ENCODE measurements at places on chromosomes 7 and 10.

DNA sequence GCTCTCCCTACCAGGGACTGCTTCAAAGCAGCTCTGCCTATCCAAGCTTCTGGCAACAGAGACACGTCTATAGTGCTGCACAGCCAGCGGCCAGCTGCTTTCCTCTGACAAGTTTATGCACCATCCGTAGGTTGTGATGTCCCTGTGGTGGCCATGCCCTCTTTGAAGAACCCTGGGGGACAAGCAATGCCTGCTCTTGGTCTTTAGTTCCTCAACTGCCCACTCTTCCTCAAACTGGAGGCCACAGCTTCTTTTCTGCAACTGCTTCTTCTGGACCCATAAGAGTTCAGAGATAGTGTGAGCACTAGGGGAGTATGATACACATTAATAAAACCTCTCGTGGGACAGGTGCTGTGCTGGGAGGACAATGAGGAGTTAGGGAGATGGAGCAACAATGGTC, 164.9 kb downstream of the ELMO1 start:
- no peak for DNase-seq

DNA sequence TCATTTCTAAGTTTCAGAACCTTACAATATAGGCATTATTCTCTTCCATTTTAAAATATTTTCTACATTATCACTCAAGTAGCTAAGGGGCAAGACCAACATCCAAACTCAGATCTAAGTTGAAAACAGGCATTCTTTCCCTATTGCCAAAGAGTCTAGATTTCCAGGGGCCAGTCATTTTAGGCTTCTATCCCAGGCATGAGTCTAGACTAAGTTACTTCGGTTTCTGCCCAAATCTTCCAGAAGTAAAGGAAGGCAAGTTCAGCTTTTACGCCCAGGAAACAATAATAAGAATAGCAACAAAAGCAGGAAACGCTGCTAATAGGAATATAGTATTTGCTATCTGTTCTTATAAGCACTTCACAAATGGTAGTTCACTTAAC, 189.9 kb downstream of the DGKI start:
- no peak for DNase-seq

- DNase-seq: no peak
Observed at GRCh38 chr7:117101026-117101425, 147.7 kb downstream of the ST7 start.

GRCh38 chr10:58756130-58756719, 243.6 kb downstream of the BICC1 start:
- DNase-seq: no peak

GRCh38 chr10:60834401-60834800, 56.1 kb downstream of the CDK1 start:
- DNase-seq: no peak

DNA sequence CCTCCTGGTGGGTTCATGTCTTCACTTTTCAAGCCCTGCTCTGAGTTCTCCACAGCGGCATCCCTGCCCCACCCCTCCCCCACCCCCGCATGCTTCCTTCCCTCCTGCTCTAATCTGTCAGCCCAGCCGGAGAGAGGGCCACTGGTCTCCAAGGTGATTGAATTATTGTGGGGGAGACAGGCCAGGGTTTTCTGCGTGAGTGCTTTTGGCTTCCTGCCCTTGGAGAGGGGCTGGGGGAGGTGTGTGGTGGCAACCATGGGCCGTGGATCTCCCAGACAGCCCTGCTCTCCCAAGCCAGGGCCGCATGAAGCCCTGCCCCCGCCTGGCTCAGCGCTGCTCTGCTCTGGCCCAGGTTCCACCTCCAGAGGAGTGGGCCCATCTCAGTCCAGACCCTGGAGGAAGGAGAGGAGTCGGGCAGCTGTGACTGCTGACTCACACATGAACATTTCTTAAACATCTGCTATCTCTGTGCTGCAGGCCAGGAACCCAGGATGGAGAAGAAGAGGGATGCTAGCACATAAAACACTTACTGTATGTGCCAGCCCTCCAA, 109.9 kb downstream of the ZMIZ1 start:
- DNase-seq: no peak

DNA sequence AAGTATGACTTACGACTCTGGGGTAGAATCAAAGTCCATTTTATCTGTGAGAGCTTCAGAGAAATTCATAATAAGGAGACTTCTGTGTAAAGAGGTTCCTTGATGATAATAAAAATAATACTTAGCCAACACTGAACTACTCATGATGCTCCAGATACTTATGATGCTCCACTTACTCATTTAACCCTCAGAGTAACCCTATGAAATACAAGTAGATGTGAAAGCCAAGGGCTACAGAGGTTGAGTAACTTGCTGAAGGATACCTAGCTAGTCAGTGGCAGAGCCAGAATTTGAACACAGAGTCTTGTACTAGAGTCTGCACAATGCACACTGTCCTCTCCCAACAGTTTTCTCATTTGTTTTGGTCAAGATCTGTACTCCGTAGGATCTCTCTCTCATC, 89.5 kb downstream of the HECW1 start:
- DNase-seq: no peak

DNA sequence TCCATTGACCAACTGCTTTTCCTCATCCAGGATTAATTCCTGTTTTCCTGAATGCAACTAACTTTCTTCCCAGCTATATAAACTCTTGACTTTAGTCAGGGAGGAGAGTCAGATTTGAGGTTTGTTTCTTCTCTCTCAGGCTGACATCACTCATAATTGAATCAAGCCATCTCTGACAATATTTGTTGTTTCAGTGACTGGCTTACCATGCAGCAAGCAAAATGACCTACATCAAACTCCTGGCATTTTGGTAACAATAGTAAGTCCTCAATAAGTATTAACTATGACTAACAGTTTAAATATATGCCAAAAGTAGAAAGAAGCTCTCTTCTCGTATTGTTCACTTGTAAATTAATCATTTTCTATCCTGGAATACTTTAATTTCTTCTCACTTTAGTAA, 625.7 kb upstream of the KCND2 start:
- no peak for DNase-seq

DNA sequence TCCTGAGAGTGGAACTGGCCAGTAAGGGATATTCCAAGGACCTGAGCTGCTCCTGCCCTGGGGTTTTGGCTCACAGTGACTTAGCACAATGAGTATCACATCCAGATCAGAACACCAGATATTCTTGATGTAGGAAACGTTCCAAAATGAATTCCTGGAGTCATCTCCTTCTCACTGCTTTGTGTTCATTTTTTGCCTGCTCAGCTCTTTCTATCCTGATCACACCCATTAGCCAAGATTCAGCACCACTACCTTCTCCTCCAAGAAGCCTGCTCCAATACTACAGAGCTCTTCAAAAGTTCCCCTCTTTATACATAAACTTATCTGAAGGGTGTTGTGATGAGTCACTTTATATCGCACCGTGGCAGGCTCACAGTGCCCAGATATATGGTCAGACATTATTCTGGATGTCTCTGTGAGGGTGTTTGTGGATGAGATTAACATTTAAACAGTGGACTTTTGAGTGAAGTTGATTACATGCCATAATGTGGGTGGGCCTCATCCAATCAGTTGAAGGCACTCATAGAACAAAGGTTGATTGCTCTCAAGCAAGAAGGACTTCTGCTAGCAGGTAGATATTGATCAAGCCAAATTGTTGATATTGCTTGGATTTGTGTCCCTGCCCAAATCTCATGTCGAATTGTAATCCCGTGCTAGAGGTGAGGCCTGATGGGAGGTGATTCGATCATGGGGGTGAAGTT, 1155.2 kb upstream of the AUTS2 start:
- DNase-seq: no peak

GRCh38 chr7:26178272-26178960, 22.1 kb downstream of the HNRNPA2B1 start:
- DNase-seq: no peak

DNA sequence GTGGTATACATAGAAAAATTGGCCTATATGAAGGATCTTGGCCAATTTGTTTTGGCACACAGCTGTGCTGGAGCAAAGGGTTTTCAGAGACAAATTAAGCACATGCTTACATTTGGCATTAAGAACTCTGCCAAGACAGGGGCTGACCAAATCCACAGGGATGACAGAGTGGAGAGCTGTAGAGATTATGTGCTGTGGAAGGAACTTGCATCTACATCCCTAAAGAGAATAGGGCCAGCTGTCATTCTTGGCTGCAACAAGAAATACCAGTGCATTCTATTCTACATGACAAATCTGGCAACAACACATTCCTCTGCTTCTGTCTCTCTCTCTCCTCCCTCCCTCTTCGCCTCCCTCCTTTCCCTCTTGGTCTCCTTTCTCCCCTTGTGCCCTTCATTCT, 75.6 kb downstream of the POM121L12 start:
- no peak for DNase-seq

All from effector memory CD4-positive, alpha-beta T cell (primary cell).